Activated T-cell treated with anti-CD3 and anti-CD28 coated beads, Interleukin-2, amount 50 U/mL, for 4 hours (primary cell): ENCODE measurements at places on chromosomes 6 and 20. TPM values are rescaled to one million over a fixed set of nuclear protein-coding genes. Genes with fewer than 3 reads are reported as not detected.

Gene C20orf144
- 0.11 TPM for total RNA-seq

Gene SYNJ2
- 24.2 TPM for total RNA-seq

Gene NECAB3
- 8.0 TPM for total RNA-seq

Gene PPP1R18
- total RNA-seq: 148 TPM

Gene AAR2
- 47.8 TPM for total RNA-seq

Gene GPX5
- not detected for total RNA-seq

Gene SCRT2
- total RNA-seq: not detected

Gene SLC24A3
- 0.10 TPM for total RNA-seq

Gene GPR31
- not detected for total RNA-seq

Gene GABRR1
- total RNA-seq: not detected

Gene APOM
- 2.8 TPM for total RNA-seq

Gene LY6G6C
- total RNA-seq: not detected

Gene EYA2
- not detected for total RNA-seq

Gene TRIM10
- total RNA-seq: not detected

Gene TRAPPC3L
- total RNA-seq: not detected

Gene ZC2HC1B
- total RNA-seq: not detected
